ENCODE measurements at places on chromosomes 5 and 9.

DNA sequence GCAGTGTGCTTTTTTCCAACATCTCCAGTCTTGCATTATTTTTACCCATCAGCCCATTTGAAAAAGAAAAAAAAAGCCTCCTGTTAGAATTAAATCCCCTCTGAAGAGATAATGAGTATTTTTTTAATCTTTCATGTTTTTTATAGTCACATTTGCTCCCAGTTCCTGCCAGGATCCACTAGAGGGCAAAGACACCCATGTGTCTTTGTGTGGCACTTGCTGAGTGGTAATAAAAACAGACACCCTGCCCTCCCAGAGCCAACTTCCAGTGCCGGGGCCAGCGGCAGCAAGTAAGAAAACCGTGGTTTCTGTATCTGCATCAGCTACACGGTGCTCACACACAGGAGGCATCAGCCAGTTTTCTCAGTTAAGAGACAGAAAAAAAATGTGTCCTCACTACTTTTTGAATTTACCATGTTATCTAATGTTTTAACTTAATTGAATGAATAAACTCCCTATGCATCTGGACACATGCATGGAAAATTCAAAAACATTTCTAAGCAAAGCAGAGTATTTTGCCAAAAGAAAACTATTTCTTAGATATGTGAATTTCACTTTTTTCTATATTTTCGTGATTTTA, 70.2 kb upstream of the PLEKHG4B start:
- DNase-seq = no peak

DNA sequence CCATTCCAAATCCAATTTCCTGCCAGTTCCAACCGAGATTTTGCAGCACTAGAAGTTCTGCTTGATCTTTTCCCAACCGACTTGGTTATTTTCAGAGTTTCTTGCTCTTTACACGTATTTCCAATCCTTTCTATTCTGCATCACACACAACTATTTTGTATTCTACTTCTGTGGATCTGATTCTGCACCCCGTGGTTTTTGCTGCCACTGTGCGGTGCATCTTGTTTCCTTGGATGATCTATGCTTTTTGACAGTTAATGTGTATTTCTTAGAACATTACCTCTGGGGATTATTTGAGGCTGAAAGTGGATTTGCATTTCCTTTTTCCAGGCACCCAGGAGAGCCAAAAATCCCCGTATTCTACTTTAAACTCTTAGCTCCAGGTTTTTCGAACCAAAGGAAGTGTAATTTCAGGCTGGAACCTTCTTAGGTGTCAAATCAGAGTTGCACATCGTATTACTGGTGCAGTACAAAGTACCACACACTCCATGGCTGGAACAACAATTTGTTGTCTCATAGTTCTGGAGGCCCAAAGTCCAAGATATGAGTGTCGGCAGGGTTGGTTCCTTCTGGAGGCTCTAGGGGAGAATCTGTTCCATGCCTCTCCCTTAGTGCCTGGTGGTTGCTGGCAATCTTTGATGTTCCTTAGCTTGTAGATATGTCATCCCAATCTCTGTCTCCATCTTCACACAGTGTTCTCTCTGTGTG, 14.7 kb upstream of the SARDH start:
- no peak for DNase-seq

- no peak for DNase-seq
These were observed 23.8 kb upstream of the NPM1 start for GRCh38 chr5:171363846-171364245.

GRCh38 chr9:78479441-78479840, 182.5 kb downstream of the PSAT1 start:
- DNase-seq = no peak

- DNase-seq = no peak
These were observed 367.9 kb downstream of the DIRAS2 start for GRCh38 chr9:90274725-90275124.

DNA sequence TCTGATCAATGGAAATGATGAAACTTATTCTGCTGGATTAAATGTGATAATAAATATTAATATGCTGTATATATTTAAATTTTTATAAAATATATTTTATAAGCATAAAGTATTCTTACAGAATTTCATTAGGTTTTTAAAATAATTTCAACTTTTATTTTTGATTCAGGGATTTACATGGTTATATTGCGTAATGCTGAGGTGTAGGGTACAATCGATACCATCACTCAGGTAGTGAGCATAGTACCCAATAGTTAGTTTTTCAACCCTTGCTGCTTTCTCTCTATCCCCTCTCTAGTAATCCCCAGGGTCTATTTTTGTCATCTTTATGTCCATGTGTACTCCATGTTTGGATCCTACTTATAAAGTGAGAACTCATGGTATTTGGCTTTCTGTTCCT, 5.7 kb downstream of the TLR4 start:
- DNase-seq = no peak

All from CD8-positive, alpha-beta T cell (primary cell).